ENCODE measurements at places on chromosomes 2 and 18.

DNA sequence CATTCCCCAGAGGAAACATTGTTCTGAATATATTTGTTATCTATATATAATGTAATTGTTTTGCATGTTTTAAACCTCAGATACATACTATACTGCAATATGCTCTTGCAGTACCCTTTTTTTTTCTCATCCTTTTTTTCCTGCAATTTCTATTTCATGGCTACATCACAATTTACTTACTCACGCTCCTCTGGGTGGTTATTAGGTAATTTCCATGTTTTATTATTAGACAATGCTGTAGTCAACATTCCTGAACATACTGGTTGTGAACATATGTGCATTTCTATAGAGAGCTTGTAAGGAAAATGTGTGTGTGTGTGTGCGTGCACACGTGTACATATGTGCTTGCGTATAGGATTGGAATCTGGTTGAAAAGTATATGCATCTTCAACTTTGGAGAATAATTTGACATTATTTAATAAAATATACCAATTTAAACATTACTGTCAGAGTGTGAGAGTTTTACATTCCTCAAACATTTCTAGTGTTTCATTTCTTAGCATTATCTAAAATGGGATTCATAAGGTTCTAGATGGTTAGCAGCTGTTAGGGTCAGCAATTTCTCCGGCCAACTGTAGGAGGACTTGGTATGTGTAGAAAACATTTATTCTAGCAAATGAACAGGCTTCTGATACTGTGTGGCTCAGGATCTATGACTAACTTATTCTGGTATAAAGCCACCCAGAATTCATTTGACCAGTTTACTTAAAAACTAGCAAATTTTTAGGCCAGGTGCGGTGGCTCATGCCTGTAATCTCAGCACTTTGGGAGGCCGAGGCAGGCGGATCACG, 22.4 kb downstream of the NCOA1 start:
- no peak for DNase-seq

DNA sequence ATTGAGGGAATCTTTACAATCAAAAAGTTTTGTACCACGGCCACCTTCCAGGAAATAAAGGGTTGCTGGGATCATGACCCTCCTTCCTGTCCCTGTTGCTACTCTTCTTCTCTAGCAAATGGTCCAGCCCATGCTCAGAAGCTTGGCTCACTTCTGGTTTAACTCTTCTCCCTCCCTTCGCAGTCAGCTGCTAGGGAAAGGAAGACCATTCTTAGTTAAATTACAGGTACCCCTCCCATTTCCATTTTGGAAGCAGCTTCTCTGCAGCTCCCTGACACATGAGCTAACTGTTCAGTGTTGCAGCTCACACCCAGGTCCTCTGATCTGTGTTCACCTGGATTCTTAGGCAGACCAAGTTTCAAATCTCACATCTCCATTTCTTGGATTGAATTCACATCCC, 100.3 kb downstream of the DOCK10 start:
- peak; percentile 14 for DNase-seq

GRCh38 chr18:37701967-37702366, 136.4 kb upstream of the CELF4 start:
- DNase-seq, result no peak

GRCh38 chr18:69895066-69896047, 52.3 kb downstream of the CD226 start:
- DNase-seq, result no peak

DNA sequence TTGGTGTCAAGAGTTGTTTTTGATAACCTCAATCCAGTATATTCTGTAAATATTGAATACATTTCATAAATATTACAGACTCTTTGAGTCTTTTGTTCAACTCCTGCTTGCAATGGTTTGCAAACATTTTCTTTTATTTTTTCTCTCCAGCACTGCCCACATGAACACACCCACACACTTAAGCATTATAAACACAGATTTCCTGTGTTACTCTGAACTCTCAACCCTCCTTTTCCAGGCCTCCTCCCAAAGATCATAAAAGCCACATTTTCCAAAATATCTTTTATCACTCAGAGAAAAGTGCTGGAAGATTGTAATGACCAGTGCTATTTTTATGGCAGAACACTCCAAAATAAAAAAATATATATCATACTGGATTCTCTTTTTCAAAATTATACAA, 20.5 kb downstream of the ARHGAP25 start:
- DNase-seq, result no peak

DNA sequence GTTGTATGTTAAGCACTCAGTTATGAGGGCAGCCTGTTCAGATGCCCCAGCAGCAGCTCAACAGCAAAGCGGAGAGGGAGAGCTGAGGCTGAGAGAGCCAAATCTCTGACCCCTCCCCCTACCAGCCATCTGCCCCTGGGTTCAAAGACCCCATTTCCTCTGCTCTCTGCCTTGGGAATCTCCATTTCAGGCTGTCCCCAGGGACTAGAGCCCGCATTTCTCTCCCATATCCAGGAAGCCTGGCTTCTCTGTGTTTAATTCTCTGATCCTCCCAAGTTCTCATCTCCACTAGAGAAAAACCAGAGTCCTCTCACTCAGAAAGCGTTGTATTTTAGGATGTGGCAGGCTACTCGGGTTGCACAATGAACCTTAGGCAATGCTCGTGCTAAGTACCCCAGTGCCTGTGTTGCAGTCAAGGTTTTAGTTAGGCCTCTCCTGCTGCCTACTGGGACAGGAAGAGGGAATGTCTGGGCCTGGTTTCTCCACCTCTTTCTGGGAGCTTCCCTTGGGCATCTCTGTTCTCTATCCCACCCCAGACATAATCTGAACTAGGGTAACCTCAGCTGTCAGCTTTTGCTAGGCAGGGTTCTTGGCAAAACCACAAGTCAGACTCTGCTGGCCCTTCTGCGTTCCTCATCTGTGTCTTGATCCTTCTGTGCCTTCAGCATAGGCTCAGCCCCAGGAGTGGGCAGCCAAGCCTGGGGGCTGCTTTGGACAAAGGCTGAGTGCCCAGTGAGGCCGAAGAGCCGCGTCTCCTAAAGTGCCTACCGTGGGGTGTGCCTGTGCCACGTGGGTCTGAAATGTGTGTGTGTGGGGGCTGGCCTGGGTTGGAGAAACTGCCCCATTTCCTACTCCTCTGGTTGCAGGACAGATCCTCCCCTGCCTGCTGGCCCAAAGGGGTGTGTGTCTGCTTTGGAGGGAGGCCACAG, 96.8 kb downstream of the STPG4 start:
- no peak for DNase-seq

DNA sequence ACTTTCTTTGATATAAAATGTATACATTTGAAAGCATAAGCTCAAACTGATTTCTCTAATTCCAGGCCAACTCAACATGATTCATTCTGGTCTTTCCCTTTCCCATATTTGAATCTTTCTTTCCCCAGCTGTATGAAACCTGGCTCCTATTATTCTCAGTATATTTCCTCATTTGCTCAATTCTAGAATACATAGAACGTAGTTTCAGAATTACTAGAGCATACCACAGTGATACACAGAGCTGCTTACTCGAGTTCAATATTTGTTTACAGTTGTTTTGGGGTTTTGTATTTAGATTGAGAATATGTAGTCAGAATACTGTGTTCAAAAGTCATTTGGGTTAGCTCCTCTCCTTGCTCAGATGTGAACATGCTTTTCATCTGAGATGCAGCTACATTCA, 43.0 kb downstream of the TNFRSF11A start:
- no peak for DNase-seq

DNA sequence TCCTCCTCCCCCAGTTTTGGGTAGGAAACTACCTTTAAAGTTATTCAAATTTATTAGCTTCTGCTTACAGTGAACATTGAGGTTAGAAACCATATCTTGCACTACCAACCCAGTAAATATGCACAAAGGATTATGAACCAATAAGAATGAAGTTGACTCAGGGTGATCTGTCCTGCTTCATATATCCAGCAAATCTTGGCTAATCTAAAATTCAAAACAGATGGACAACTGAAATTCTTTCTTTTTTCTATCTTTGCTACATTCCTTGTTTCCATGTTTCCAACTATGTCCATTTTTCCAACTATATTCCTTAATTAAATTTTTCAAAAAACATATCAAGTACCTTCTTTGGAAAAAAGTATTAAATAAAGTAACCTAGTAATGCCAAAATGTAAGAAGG, 149.3 kb downstream of the FAM124B start:
- no peak for DNase-seq

DNA sequence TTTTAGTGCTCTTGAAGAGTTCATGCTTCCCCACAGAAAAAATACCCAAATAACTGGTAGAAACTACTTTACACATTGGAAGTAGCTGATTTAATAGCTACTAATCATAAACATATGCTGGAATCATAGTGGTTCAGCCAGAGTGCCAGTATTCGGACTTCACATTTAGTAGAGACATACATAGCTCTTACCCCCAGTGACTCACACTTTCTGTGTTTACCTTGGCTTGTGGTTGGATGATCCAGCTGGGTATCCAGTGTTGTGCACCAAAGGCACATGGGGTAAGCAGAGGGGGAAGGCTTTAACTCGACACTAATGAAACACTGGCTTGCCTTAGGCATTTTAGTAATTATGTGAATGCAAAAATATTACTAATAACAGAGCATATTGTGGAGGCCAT, 18.1 kb downstream of the ARHGAP28 start:
- DNase-seq, result no peak

DNA sequence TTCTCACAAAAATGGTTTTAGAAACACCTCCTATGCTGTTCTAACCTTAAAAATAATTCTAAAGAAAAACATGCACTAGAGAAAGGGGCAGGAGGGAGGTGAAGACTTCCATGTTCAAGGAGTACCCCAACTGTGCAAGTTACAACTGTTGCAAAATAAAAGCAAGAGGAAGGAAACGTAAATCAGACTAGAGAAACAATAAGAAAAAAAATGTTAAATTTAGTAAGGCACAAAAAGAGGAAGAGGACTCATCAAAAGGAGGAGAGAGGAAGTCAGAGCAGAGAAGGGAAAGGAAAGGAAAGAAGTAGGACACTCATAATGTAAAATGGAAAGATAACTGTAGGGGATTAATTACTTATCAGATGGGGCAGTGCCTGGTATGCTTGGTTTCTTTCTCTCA, 34.1 kb downstream of the RAPH1 start:
- DNase-seq, result no peak

Data from iPS-NIHi11 (cell line).